ENCODE measurements at places on chromosomes 6 and 20.

GRCh38 chr6:42720739-42721138, 1.7 kb downstream of the PRPH2 start:
- DNase-seq, result no peak

DNA sequence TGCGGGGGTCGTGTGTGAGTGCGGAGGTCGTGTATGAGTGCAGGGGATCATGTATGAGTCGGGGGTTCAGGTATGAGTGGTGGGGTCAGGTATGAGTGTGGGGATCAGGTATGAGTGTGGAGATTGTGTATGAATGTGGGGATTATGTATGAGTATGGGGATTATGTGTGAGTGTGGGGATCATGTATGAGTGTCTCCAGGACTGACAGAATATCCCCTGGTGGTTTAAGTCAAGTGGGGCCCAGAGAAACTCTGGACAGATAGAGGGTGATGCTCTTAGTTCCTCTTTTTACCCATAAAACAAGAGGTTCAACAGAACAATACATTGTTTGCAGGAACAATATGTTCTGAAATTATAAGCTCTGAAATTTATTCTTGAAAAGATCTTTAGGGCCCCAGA, 131.9 kb downstream of the UST start:
- DNase-seq, result no peak

GRCh38 chr6:56851074-56851473, 103.8 kb upstream of the BEND6 start:
- no peak for DNase-seq

- no peak for DNase-seq
Measured at GRCh38 chr6:40874495-40874894, 164.5 kb downstream of the UNC5CL start.

- no peak for DNase-seq
Measured at GRCh38 chr6:101290346-101290745, 103.2 kb upstream of the GRIK2 start.

GRCh38 chr20:43508604-43509040, 1.1 kb downstream of the L3MBTL1 start:
- no peak for DNase-seq

GRCh38 chr6:43723737-43724295, 36.2 kb upstream of the MRPS18A start:
- DNase-seq, result peak; percentile 48

DNA sequence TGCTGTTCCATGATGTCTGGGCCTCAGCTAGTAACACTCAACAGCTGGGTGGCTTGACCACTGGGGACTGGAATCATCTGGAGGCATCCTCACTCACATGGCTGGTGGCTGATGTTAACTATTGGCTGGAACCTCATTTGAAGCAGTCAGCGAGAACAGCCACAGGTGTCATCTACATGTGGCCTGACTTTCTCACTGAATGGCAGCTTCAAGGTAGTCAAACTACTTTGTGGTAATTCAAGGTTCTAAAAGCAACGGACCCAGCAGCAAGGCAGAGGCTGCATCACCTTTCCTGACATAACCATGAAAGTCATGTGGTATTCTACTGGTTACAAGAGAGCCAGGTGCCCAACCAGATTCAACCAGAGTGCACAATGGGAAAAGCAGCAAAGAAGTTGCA, 115.9 kb upstream of the DST start:
- no peak for DNase-seq

GRCh38 chr6:52839124-52840055, 1.2 kb downstream of the GSTA5 start:
- peak; percentile 51 for DNase-seq

GRCh38 chr6:109079981-109080380, 14.7 kb downstream of the SESN1 start:
- DNase-seq, result no peak

DNA sequence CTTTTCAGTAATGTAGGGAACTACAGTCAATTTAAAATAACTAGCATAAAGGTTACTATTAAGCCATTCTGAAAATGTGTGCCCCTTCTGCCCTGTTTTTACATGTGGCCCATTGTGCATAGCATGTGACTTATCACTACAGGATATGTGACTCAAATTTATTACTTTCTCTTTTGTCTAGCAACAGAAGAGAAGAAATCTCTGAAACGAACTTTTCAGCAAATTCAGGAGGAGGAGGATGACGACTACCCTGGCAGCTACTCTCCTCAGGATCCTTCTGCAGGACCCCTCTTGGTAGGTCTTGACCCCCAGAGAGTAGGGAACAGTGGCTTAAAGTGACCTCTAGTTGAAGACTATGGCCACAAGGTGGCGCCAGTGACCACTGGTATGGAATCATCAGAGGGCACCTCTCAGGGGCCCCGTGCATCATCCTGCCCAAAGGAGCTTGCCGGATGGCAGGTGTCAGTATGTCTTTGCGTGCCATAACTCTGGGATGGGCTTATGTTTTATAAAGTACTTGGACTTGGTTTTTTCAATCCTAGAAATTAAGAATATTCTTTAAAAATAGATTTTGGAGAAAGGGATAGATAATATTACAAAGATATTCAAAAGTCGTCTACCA, 23.9 kb downstream of the RPRD1B start:
- peak; percentile 73 for DNase-seq

DNA sequence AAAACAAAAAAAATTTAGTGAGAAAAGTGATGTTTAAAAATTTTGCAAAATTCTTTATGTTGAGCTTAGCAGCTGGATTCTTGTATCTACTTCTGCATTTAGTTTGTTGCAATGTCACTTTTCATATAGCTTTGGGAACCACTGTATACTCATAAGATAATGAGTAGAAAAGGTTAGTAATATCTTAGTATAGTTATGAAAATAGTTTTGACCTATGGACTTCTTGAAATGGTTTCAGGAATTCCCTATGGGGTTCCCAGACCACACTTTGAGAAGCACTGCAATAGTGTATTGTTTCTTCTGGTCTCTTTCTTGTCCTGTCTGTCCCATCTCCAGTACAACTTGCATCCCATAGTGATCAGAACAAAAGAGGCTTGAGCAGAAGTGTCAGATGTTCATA, 29.4 kb downstream of the PPP1R16B start:
- no peak for DNase-seq

GRCh38 chr20:19808498-19808897, 50.4 kb downstream of the RIN2 start:
- DNase-seq, result no peak

DNA sequence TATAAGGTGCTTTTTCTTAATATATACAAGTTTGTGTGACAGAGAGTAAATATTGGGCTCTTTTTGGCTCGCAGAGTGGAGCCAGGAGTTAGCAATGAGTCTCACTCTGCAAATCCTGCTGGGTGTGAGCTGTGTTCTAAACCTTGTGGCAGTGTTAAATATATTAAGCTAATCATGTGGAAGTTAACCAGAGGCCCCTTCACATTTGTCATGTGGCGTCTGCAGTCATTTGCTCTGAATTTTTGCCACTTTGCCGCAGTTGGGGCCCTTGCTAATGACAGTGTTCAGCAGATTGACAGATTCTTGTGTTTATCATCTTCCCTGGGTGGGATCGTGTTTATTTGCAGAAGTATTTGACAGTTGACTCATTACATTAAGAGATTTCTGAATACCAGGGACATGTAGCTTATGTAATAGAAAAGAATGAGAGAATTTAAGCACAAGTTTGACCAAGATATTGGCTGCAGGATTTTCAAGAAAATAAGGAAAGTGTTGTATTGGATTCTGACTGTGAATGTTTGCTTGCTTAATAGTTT, 37.9 kb downstream of the SPATA2 start:
- DNase-seq, result no peak

DNA sequence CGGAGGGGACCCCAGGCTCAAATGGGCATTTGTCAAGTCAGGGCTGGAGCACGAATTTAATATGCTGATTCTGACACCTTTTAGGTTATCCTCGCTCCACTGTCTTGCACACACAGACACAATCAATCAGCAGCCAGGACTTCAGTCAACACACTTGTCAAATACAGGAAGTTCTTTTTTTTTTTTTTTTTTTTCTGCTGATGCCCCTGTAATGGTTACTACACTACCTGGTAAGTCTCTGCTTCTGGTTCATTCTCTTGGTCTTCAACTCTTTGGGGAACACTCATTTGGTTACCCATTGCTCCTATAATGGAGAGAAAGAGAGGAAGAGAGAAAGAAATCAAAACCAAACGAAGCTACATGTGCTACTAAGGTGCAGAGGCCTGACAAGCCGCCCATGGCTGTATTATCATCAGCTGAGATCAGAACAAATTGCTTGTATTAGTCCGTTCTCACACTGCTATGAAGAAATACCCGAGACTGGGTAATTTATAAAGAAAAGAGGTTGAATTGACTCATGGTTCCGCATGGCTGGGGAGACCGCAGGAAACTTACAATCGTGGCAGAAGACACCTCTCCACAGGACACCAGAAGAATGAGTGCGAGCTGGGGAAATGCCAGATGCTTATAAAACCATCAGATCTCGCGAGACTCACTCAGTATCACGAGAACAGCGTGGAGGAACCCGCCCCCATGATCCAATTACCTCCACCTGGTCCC, 11.8 kb downstream of the BCAS1 start:
- no peak for DNase-seq

DNA sequence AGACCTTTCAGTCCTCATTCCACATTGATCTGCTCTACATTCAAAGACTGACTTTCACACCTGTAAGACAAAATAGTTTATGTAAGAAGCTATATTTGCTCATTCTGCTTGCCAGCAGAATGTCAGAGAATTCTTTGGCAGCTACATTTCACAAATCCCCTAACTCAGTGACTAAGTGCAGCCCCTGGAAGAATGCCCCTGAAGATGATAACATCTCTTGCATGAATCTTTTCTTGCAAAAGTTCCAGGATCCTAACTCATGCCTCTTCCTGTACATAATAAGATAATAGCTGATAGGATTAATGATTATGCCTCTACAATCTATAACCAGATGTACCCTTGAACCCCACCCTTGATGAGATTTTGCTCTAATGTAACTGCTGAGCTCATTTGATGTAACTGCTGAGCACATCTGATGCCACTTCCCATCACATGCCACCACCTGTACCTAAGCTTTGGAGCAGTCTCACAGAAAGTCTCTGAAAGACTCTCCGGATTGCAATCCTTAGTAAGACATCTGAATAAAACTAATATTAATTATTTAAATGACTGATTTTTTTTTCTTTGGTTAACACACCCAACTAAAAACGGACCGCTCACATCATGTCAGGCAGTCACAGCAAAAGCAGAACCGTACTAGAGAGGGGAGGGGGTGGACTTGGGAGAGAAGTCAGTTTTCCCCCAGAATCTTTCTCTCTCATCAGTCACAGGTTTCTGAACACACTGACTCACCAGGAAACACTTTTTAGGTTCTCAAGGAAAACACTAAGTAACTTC, 684 bp upstream of the DNAH8 start:
- DNase-seq, result no peak

GRCh38 chr6:36873115-36873514, 1.5 kb downstream of the PPIL1 start:
- DNase-seq, result no peak

- DNase-seq, result peak; percentile 45
Measured at GRCh38 chr6:105981002-105981887, 104.9 kb upstream of the PRDM1 start.

DNA sequence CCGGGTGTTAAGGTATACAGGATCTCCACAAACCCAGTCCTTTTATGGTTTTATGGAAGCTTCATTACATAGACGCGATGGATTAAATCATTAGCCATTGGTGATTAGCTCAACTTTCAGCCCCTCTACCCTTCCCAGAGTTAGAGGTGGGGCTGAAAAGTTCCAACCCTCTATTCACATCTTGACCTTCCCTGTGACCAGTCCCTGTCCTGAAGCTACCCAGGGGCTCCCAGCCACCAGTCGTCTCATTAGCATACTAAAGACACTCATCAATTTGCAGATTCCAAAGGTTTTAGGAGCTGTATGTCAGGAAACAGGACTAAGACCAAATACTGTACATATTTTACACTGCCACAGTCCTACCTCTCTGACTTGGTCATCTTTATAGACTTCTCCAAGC, 21.0 kb downstream of the KHDC1L start:
- no peak for DNase-seq

DNA sequence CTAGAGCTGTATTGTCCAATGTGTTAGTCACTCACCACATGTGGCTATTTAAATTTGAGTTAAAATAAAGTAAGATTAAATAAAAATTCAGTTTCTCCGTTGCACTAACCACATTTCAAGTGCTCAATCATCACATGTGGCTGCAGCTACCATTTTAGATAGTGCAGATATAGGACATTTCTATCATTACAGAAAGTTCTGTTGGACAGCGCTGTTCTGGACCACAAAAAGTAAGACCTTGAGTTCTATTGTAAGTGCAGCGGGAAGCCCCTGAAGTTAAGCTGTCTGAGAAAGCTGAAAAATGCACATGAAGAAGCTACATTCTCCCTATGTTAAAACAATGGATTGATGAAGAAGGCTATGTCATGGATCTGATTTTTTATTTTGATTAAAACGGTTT, 1.1 kb downstream of the ORC3 start:
- DNase-seq, result no peak

DNA sequence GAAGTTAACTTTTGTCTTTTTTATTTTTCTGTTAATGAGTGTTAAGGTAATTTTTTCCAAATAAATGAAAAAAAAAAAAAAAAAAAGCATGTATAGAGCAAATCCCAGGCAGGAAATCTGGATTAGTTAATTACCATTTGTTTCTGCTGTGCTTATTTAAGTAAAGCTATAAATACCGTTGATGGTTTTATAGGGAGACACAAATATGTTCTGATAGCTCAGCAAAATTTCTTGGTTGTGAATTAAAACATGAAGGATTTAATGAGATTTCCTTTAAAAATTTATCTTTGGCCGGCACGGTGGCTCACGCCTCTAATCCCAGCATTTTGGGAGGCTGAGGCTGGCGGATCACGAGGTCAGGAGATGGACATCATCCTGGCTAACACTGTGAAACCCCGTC, 189.4 kb downstream of the CD109 start:
- no peak for DNase-seq

GRCh38 chr20:32458061-32458836, 100.1 kb downstream of the ASXL1 start:
- DNase-seq, result no peak

- DNase-seq, result no peak
Measured at GRCh38 chr20:3532089-3532615, 61.3 kb downstream of the ATRN start.

DNA sequence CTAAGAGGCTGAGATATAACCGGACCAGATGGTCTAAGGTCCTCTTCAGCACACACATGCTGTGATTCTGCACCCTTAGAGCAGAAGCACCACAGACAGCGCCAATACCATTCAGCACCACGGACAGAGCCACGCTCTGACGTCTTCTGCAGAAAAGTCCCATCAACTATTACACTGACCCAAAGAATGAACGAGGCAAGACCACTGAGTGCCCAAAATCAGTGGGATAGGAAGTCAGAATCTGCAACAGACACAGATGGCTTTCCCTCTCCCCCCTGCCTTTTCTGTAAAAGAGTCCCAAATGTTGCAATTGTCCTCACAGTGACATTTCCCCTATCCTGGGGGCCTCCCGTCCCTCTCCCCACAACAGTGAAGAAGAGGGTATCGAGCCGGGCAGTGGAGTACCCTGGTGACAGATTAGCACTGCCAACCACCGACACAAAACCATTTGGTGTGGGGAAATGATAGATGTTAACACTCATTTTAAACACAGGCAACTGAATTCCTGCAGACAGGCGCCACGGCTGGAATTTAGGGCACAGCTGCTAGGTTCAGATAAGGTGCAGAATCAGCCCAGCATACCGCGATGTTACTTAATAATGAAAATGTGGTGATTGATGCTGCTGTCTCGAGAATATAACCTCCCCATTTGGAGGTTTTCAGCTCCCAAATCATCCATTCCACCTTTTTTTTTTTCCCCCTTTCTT, 66.6 kb upstream of the CTNNBL1 start:
- no peak for DNase-seq

Measured in CD4-positive, alpha-beta T cell treated with Interleukin-15 for 4 hours (primary cell).